Dorsolateral prefrontal cortex (tissue), 122 donors: ENCODE measurements at places on chromosomes 3 and 15.

DNA sequence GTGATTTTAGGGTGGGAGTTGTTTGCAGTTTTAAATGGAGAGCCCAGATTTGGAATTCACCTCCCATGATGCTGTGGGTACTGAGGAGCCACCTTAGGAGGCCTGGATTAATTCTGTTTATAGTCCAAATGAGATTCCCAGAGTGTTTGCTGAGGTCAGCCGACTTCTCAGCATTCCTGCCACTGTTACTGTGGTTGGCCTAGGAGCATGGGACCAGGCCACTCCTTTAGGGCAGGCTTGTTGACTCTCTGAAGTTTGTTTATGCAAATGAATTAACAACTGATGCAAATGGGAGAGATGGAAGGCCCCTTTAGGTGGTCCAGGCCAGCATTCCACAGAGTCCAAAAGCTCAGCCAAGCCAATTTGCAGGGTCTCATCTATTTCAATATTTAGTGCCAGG lies 46.1 kb downstream of the CACNA2D3 start:
- no peak for DNase-seq

- no peak for DNase-seq
These were observed 554.1 kb downstream of the GOLGA6L6 start for GRCh38 chr15:19987389-19988048.

DNA sequence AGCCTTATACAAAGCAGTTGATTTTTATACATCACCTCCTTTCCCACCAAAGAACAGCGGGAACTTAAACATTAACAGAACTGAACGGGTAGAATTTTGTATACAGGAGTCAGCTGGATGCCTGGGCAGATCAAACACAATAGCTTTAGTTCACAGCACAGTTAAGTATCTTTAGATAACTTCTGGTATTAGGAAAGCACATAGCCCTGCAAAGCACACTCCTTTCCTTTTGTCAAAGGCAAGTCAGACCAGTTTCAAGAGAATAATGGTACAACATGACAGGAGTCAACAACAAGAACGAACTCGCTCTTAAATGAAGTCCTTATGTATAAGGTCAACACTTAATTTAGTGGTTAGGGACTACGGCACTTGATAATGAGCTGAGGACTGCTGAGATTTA lies 26.3 kb downstream of the ABCC5 start:
- no peak for DNase-seq

DNA sequence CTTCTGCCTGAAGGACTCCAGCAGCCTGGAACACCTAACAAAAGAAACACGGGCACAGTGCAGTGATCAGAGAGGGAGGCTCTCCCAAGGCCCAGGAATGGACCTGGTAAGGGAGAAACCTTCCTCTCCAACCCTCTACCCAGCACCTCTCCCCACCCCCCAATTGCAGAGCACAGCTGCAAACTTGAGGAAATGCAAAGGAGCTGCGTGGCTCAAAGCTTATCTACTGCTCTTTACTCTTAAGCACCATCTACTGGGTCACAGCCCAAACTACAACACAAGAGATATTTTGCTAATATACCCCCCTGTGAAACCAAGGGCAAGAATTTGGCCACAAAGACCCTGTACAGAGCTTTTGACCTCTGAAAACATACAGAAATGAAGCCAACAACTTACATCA lies 328.3 kb downstream of the OXSM start:
- DNase-seq = no peak

- no peak for DNase-seq
These were observed 1.2 kb downstream of the OSBPL11 start for GRCh38 chr3:125594125-125594524.

- no peak for DNase-seq
These were observed 273.6 kb downstream of the FOXP1 start for GRCh38 chr3:71309886-71310285.

GRCh38 chr3:171328419-171329082 lies 131.7 kb downstream of the TNIK start:
- DNase-seq = no peak

DNA sequence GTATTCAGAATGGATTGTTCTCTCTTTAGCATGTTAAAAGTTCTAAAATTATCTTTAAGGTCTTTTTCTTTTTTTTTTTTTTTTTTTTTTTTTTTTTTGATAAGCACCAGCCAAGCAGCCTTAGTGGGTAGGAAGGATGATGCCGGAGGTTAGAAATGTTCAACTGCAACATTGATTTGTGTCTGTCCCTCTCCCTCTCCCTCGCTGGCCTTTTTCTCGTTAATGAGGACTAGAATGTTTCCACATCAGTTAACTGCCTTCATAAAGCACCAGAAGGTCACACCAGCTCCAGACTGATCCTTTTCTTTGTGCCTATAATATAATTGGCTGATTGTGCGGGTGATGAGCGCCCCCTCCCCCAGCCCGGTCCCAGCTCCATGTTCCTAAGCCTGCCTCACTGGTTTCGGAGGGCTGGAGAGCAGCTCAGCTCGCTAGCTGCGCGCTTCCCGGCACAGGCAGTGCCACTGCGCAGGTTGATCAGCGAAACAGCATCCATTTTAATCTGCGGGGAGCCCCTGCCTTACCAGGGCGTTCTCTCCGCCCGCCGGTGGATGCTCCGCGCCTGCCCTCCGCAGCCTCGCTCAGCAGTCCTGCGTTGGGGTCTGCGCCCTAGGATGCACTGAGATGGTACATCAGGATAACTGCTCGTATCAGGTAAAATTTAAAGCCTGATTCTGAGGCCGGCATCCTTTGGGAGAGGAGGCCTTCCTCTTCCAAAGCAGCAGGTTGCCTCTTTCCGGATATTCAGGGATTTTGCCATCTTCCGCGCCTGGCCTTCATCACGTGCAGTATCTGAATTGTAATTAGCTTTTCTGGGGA lies 148.9 kb upstream of the IL12A start:
- DNase-seq = peak; percentile 88

GRCh38 chr3:102004561-102004960 lies 155.2 kb downstream of the NFKBIZ start:
- DNase-seq = no peak

DNA sequence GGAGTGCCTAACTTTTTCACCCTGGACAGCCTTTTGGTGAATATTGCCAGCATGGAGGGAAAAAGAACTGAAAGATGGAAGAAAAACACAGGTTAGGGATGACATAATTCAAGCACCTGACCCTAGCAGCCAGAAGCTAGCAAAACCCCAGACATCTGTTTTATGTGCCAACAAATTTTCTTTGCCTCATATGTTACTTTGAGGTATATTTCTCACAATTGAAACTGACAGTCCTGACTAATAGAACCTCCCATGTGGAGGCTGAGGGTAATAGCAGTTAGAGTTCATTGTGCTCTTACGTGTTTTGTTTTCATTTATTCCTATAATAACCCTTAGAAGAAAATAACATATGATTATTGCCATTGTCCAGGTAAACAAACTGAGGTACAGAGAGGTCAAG lies 71.5 kb upstream of the SLC25A26 start:
- DNase-seq = no peak

GRCh38 chr3:129014148-129014547 lies 13.0 kb downstream of the EFCC1 start:
- DNase-seq = peak; percentile 66

DNA sequence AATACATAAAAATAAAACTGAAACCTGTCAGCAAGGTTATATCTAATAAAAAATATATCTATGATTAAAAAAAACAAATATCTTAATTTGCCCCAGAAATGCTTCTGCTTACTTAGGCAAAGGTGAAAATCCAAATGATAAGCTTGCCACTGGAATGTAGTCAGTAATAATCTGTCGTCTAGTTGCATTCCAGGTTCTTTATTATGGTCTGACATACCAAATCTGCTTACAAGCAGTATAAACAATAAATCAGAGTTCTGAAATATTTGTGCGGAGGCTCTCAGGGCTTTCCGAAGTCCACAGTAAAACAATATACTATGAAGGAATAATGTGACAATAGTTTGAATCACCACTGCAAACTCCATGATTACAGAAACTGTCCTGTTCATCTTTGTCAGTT lies 1133.5 kb downstream of the ROBO1 start:
- no peak for DNase-seq

DNA sequence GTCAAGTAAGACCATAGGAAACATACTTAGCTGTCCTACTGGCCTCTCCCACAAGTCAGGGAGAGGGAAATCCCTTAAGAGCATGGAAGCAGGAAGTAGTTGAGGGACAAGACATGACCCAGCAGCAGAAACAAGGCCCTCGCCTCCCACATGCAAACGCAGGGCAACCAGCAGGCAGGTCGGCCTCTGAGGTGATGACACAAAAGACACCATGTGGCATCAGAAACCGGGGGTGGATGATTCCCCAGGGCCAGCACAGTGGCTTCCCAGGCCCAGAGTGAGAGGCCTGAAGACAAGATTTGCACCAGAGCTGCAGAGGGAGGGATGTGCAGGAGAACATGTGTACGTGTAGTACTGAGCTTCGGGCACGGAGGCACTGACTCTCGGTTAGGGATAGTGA lies 26.3 kb downstream of the PXYLP1 start:
- DNase-seq = no peak

DNA sequence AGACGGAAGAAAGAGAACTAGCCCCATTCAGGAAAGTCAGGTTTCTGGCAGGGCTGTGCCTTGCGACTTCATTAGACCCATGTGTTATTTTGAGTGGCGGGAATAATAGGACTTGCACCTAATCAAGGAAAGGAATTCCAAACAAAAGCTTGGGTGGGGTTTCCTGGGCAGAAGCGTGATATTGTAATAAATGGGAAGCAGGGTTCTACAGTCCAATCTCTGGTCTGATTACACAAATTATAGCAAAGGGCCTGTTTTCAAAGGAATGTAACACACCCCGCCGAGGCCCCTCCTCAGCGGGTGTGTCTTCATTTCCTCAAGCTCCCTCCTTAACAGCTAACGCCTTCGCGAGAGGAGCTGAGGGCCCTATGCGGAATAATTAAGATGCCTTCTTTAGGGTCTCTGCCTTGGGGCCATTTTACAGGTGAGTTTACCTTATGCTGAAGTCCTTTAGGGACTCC lies 396.0 kb upstream of the C2CD4B start:
- DNase-seq = no peak

- DNase-seq = no peak
These were observed 18.9 kb upstream of the ACAP2 start for GRCh38 chr3:195461594-195462307.

- peak; percentile 29 for DNase-seq
These were observed 5.7 kb downstream of the NT5DC2 start for GRCh38 chr3:52527732-52528585.

DNA sequence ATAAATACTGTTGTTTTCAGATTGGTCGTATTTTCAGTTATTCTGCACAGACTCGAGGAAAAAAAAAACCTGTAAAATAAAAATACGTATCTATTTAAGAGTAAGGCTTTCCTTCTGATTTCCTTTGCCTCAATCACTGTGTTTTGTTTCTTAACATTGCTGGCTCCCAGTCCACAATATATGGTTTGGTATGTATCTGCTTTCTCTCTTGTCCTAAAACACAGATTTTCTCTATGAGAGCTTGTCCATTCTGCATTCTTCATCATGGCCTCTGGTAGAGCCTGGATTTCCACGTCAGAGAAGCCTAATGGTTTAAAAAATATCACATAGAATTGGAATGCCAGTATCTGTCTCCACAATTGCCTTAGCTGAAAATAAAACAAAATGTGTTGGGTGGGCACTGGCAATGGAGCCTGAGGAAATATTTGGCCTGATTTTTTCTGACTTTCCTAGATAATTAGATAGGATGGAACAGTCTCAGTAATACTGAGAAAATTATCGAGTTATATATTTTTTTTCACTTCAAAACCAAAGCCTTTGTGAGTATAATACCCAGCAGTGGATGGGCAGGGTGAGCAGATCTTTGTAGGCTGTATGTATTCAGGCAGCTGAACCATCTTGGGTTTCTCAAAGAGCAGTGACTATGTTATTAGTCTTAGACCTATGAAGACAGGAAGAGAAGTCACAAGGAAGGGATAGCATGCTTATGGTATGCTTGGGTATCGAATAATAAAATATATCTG lies 1.9 kb downstream of the CD200 start:
- DNase-seq = no peak

- no peak for DNase-seq
These were observed 8.4 kb downstream of the STT3B start for GRCh38 chr3:31541089-31541488.

DNA sequence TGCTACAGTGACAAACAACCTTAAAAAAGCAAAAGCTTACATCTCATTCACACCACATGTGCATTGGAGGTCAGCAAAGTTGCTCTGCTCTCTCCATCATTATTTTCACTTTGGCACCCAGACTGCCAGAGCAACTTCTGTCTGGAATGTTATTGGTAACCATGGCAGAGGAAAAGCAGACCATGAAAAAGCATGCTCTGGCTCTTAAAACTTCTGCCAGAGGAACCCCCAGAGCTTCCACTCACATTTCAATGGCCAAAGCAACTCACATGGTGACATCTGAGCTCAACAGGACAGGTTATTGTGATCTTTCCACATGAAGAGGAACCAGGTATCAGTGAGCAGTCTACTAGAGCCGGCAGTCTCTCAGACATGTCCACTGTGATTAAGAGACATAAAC lies 21.9 kb upstream of the FRMD5 start:
- no peak for DNase-seq

DNA sequence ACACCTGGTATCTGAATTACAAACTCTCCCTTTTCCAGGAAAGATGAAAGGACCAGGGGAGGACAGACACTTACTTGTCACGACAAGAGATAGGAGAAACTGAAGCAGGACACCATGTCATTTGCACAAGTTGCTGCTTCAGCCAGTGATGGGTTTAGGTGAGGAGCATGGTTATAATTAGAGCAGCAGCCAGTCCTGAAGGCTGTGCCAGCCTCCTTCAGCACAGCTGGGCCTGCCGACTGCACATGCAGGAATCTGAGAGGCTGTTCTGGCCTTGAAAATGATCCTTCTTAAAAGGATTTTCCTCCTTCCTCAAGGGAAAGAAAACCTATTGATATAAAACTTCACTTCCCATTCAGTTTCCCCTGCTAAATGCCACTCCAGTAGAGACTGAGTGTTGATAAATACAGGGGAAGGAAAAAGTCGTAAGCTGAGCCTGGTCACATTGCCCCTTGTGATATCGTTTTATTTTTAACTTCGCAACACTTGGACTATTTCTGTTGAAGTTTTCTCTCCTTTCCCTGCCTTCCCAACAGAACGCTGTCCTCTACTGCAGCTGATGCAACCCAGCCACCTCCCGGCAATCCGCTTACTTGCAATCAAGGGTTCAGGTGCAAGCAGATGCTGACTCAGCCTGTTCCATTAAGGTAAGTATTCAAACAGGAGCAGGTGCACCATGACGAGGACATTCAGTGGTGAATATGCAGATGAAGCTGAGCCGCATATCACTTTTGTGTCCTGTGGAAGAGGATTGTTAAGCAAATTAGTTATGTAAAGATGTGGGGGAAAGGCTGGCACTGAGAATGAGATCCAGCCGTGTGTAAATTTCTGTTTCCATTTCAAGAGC lies at the start of gene FBXO40:
Gene FBXO40 (plus strand): TSS at position 524 of the 847 bp plus-strand sequence. CDS start 27,197 bp downstream, outside the sequence.
- peak; percentile 41 for DNase-seq

- DNase-seq = no peak
These were observed 252.6 kb downstream of the UBE2E2 start for GRCh38 chr3:23455775-23456174.

- no peak for DNase-seq
These were observed 60.9 kb downstream of the PXYLP1 start for GRCh38 chr3:141292356-141293058.

GRCh38 chr3:47002171-47003055 lies 22.9 kb downstream of the NBEAL2 start:
- peak; percentile 39 for DNase-seq
